ENCODE measurements at places on chromosomes 11 and 22. TPM values are rescaled to one million over a fixed set of nuclear protein-coding genes. Genes with fewer than 3 reads are reported as not detected.
A peak's percentile ranks its signal among the peaks of the same experiment; 100 is the strongest.

Gene CD3G
- total RNA-seq = not detected

Gene KRTAP5-1
- not detected for total RNA-seq

Gene SLC15A3
- total RNA-seq = 5.0 TPM

DNA sequence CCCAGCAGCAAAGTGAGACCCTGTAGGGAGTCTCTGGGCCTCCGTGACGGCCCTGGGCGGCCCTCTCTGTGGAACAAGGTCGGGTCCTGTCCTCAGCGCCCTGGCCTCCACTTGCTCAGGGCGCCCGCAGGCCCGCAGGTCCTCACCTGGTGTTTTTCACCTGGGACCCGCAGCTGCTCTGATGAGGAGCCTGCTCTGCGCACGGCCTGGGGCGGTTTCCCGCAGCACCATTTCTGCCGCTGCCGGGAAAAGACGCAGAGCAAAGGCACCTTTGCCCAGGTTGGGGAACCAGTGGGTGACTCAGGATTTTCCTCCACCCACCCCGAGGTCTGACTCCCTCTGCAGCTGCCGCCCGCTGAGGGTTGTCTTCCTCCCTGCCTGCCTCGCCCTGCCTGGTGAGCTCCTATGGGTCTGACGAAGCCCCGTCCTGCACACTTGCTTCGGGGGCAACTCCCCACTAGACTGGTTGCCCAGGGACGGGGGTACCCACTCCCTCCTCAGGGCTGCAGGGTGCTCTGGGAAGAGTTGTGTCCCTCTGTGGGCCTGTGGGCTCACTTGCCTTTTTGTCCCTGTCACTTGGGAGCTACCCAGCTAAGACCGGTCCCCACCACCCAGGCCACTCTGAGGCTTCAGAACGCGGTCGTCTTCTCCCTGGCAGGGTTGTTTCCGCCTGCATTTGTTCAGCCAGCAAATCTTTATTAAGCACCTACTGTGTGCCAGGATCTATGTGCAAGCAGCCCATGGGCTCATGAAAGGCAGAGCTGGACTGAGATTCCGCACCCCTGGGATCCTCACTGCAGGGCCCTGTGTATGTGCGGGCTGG, 89.5 kb downstream of the KCNQ1 start:
- peak; percentile 17 for DNase-seq

DNA sequence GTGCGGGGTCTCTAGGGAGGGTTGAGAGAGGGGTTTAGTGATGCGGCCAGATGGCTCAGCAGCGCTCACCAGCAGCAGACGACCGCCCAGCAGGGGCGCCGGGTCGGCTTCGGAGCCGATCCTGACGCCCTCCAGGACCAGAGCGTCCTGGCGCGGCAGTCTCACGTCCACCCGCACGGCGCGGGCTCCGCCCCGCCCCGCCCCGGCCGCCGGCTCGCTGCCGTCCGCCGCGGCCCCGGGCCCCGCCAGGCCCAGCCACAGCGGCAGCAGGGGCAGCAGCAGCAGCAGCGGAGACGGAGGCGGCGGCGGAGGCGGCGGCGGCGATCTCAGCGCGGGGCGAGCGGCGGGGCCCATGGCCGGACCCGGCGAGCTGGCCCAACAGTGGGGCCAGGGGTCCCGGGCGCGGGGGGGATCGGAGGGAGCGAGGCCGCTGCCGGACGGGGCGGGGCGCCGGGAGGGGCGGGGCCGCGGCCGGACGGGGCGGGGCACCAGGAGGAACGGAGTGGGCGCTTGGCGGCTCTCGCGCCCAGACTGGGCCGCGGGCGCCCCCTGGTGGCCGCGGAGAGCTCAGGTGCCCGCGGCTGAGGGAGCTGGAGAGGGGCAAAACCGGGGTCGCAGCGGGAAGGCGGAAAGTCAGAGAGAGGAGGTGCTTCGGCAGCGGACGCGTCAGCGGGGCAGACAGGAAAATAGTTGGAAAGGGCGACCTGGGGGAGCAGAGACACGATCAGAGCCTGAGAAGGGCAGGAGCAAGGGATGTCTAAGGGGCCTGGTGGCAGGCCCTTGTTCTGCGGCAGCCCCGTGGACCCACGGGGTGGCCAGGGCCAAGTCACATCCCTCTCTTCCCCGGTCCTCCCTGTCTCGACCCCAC, at the start of gene RNF215:
TSS of gene RNF215 (minus strand) at position 452 of the 868 bp plus-strand sequence. CDS start at position 354, 98 bp downstream.
- DNase-seq = peak; percentile 84

GRCh38 chr11:110712659-110713448, 617 bp upstream of the ARHGAP20 start:
- peak; percentile 62 for DNase-seq

All from mesothelial cell of epicardium (in vitro differentiated cells).